ENCODE measurements at places on chromosomes 16 and 17.

DNA sequence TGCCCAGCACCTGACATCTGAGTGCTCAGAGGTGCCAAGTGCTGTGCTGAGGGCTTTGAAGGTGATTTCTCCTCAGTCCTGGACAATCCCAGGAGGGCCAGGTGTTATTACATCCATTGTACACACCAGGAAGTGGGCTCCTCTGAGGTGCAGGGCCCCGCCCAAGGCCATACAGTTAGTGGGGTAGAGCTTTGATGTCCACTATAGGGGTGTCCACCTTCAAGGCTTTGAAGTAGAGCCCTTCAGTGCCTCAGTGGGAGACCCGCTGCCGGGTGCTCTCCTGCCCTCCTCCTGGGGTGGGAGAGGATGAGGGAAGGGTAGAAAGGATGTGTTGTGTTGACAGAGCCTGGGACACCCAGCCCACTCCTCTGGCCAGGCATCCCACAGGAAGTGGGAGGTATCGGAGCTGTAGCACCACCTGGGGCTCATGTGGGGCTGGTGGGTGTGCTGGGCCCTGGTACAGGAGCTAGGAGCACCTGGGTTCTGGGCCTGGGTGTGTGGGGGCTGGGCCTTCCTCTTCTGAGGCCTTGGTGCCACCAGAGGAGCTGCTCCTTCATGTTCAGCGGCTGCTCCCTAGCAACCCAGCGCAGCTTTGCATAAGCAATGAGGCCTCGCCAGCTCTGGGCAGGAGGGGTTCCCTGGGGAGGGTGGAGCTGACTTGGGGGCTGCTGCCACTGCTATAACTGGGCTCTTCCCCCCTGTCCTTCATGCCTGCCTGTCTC lies 7.4 kb downstream of the LASP1 start:
- no peak for DNase-seq

GRCh38 chr16:11308493-11309283 lies 27.6 kb upstream of the PRM1 start:
- no peak for DNase-seq

GRCh38 chr17:82463925-82464566 lies 5.5 kb downstream of the NARF start:
- no peak for DNase-seq

DNA sequence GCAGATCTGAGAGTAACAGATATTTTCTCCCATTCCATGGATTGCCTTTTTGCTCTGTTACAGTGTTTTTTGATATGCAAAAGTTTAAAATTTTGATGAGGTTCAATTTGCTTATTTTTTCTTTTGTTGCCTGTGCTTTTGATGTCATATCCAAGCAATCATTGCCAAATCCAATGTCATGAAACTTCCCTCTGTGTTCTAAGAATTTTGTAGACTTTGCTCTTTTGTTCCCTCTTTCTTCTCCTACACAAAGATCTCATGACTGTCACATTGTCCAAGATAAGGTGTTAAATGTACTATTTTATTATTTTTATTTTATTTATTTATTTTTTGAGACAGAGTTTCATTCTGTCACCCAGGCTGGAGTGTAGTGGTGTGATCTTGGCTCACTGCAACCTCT lies 18.9 kb upstream of the KCNH6 start:
- no peak for DNase-seq

- DNase-seq: peak; percentile 72
Observed at GRCh38 chr17:40069751-40070708, 7.3 kb downstream of the THRA start.

- DNase-seq: no peak
Observed at GRCh38 chr16:10577305-10578202, 2.8 kb downstream of the EMP2 start.

DNA sequence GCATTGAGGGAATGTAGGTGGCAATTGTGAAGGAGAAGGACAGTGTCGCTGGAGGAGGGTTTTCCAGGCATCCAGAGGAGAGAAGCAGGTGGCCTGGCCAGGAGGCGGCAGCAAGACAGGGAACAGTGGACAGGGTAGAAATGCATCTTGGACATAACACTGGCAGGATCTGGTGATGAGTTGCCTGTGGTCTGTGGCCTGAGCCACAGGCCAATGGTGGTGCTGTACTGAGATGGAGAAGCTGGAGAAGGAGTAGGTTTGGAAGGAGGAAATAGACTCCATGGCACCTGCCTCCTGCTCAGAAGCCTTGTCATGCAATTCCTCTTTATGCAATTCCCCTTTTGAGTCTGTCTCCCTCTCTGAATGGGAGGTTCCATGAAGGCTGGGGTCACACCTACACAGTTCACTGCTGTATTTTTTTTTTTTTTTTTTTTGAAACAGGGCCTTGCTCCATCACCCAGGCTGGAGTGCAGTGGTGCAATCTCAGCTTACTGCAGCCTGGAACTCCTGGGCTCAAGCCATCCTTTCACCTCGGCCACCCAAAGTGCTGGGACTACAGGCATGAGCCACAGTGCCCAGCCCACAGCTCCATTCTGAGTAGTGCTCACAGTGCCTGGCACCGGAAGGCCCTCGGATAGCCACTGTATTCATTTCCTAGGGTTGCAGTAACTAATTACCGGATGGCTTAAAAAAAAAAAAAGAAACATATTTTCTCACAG lies 13.5 kb upstream of the CACNG4 start:
- no peak for DNase-seq

- peak; percentile 3 for DNase-seq
Observed at GRCh38 chr16:81940781-81941560, 70.3 kb downstream of the SDR42E1 start.

DNA sequence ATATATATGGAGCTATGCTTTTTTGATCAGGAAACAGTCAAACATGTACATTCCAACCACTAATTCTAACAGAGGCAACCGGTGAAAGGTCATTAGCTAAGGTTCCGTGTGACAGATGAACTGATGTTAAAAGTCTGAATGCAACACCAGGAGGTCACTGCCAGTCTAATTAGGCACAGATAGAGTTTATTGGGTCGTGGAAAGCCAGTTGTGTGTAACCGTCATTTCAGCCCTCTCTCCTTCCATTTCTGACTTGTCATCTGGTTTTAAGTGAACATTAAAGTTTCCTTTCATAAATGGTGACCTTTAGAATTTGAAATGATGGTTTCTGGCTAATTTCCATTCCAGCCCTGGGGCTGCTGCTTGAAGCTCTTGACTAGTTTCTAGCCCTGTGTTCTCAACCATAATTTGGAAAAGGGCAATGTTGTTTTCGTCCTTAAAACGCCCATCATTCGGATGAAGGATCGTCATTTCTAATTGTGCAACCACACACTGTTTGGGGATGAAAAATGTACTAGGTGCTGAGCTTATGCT lies 23.9 kb downstream of the CACNG3 start:
- no peak for DNase-seq

- no peak for DNase-seq
Observed at GRCh38 chr16:52074133-52074532, 472.8 kb downstream of the TOX3 start.

DNA sequence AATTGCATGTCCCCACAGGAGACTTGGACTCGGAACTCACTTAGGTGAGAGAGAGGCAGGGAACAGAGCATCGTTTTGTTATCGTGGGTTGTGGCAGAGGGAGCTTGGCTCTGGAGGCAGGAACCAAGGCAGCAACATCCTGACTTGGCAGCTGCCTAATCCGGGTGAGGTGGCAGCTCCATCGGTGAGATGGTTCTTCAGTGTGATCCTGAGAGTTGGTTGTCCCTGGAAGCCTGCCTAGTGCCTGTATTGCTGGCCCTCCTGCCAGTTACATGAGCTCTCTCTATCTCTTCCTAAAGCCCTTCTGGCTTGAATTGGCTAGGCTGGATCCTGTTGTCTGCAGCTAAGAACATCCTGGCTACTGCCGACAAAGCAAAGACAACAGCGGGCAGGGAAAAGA lies 19.9 kb upstream of the SEC14L1 start:
- no peak for DNase-seq

DNA sequence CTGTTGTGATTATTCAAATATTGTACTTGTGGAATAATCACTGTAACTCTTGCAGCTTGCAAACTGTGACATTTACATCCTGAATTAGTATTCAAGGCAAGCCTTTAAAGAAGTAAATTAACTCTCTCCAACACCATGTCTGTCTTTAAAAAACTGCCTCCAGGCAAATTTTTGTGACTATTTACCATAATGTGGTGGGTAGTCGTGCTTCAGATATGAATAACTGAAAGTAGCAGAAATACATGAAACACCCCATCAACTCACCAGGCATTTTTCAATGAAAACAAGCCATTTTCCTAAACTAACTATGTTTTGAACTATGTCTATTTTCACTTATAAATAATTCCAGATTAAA lies 217.4 kb upstream of the PSMD7 start:
- DNase-seq: no peak

DNA sequence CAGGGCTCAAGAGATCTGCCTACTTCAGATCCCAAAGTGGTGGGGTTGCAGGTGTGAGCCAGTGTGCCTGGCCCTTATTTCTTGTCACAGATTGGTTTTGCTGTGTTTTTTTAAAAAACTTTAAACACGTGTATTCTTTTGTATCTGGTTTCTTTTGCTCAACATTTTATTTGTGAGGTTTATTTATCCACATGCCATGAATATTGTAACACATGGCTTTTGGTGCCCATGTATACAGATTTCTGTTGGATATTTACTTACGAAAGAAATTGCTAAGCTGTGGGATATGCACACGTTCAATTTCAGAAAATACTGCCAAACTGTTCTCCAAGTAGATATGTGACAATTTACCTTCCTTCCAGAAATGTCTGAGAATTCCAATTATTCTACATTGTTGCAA lies 18.7 kb upstream of the IL34 start:
- no peak for DNase-seq

DNA sequence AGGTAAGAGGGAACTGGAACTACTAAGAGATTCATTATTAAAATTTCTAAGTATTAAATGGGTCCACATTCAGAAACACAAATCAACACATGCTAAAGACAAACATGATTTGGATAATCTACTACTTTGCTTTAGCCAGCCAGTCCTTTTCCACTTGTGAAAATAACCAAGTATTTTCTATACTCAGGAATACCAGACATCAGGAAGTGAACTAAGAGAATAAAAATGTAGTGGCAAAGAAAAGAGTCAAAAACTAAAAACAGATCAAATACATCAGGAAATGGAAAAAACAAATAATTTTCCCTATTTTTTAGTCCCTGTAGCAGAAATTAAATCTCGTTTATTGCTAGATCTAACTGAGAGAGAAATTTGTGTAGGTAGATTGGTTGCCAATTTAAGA lies 78.0 kb downstream of the MYO1D start:
- no peak for DNase-seq
